ENCODE measurements at places on chromosomes 3 and 15.
A peak's percentile ranks its signal among the peaks of the same experiment; 100 is the strongest.

- no peak for DNase-seq
Observed at GRCh38 chr15:60394689-60395097, 3.1 kb downstream of the ANXA2 start.

DNA sequence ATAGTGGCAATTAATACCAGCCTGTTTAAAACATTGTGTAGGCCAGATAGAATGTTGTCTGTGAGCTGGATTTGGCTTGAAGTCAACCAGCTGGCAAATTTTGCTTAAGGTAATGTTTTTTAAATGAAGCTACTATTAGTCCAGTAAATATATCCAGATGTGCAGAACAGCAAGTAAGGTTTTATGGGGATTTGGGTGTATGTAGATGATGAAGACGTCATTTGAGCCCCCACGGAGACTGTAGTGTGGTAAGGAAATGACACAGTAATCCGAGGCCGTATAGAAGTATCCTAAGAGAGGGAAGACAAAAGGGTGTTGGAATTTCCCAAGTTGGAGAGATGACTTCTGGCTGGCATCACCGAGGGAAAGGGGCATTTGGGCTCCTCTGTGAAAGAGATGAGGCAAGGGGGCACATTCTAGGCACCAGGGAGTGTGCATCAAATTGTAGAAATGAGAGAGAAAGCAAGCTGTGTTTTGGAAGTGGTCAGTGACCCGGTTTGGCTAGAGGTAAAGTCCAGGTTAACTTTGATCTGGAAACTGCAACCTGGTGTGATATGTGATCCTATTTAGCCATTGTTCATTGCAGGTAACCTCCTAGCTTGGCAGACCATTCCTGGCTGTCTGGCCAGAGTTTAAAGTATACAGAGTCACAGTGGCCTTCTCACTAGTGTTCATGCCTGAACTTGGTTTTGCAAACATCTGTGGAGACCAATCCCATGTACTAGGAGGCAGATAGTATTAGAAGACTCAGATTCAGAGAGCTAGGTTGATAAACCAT, 104.2 kb downstream of the ITPR1 start:
- DNase-seq: no peak

DNA sequence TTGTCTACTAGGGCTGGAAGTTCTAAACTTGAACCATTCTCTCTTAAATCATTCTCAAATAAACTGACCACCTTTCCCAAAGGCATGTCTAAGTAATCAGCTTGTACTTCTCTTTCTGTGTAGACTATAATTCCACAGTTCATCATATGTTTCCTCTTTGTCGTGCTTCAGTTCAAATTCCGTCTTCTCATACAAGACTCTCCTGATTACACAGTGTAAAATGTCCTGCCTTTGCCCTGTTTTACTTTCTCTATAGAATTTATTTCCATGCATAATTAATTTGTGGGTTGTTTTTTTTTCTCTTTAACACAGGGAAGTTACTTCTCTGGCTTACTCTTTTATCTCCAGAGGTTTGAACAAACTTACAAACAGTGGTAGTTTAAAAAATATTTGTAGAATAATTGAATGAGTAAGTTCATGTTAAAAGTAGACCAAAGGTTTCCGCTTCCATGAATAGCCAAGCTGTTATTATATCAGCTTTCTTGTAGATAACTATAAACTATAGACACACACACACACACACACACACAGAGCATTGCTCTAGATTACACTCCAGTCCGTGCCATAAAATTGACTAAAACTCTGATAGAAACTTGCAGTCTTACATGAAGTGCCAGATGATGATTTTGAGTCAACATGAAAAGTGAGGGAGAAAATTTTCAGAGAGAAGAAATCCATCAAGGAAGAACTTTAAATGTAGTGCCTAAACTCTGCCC, 119.0 kb downstream of the SUCNR1 start:
- DNase-seq: no peak

DNA sequence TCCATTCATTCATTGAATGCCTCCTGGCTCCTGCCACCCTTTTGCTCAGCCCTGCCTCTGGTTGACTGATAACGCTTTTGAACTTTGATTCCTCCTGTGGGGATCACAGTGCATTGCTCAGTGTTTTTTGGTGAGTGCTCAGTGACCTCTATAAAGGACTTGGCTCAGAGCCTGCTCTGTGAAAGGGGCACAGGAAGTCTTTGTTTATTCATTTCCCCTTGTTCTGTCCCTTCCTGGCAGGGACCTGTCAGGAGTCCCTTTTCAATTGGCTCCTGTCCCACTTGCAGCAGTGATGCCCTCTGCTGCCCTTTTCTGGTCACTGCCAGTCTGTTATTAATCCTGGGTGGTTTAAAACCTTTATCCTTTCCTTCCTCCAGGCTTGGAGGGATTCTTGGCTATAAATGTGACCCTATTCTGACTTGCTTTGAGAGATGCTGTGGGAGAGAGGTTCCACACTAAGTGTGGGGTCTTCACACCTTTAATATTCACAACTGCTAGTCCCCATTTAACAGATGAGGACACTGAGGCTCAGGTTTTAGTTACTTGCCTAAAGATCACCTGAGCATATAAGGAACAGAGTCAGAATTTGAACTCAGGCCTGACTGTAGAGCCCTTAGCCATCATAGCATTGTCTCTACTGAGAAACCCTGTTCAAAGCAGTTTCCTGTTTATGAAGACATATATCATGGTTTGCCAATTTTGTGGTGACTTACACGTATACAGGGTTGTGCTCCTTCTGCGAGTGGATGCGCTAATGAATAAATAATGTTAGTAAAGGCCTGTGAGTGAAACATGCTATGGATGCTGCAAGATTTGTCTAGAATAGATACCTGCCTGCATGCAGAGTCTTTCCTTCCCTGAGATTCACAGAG, 23.2 kb upstream of the TATDN2 start:
- DNase-seq: peak; percentile 23

DNA sequence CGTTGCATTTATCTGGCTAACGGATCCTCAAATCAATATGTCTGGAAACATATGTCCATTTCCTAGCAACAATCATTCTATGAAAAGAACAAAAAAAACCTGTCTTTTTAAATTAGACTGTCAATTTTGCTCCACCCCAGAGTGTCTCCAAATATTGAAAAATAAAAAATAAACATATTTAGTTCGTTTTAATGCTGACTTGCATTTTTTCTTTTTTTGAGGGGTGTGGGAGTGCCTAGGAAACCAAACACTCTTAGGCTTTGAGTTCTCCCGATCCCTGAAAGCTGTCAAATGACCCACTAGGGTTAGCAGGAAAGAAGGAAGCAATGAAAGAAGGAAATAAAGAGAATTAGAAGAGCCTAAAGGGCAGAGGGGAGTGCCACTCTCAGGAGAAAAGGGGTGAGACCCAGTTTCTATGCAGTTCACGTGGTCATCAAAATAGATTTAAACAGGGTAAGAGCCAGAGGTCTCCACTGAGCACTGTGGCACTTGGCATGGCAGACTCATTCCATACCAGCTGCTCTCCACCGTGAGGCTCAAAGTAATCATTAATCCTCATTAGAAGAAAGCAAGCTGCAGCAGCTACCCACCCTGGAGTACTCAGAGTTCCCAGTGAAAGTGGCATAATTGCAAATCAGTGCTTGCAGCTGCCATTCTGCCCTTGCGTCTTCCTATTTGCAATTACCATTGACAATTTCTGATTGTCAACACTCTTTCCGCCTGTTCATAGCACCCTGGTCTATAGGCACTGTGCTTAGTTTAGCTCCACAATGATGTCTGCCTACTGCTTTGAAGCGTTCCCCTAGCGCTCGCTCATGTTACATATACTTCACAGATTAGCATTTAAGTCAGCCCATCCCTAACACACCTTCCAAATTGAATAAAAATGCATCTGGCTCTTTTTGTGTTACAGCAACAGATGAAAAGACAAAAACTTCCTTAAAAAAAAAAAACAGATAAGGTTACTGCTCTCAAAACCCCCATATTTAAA, 32.3 kb downstream of the PDZRN3 start:
- DNase-seq: no peak

DNA sequence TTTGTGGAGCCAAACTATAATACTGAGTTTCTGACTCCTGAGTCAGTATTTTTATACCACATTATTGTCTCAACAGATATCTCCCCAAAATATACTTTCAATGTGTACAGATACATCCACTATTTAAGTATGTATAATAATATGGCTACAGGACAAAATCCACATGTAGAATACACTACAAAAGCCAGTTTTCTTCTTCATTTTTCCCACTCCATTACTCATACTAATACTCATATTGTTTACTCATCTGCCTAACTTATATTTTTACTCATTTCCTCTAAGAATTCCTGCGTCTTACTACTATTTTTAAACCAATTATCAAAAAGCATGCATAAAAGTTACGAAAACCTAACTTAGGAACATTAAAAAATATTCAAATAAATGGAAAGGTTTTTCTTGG, 440.8 kb downstream of the ZNF385D start:
- DNase-seq: no peak

GRCh38 chr3:155500194-155500818, 206.8 kb upstream of the STRIT1 start:
- no peak for DNase-seq

DNA sequence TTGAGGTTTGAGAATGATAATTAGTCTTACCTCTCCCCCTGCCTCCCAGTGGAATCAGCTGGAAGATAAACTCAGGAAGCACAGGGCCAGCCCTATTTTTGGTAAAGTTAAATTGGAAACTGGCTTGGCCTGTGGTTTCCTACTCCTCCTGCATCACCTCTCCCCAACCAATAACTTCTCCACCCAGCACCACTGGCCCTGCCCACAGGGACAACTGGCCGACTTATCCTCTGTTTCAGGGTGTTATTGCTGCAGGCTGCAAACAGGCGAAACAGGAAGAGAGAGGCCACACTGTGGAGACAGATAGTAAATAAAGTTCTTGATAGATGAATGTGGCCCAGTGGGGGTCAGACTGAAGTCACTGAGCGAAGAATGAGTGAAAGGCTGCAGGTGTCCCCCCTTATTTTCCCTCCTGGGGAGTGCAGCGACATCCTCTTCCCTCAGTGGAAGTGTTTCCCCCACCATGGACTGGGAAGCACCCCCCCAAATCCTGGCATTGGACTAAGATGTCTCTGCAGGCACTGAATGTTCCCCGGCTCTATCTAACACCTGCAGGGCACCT, 47.1 kb downstream of the PDIA5 start:
- DNase-seq: no peak

GRCh38 chr15:66123799-66124198, 129.8 kb downstream of the MEGF11 start:
- no peak for DNase-seq

- no peak for DNase-seq
Observed at GRCh38 chr3:100766069-100766468, 56.8 kb downstream of the TFG start.

DNA sequence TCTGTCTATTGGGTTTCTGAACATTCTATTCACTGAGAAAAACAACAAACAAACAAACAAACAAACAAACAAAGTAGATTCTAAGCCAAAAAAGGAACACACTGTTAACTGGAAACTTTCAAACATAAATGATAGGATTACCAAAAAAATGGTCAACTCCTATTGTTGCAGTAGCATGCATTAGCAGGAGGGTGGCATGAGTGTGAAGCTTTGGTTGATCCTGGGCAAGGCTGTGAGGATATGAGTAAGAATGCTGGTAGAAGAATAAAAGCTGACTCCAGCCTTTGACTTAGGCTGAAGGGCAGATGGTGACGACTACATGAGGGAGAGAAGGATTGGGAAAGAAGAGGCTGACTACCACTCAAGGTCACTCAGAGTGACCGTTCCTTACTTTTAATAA, 810.3 kb downstream of the VGLL3 start:
- no peak for DNase-seq

DNA sequence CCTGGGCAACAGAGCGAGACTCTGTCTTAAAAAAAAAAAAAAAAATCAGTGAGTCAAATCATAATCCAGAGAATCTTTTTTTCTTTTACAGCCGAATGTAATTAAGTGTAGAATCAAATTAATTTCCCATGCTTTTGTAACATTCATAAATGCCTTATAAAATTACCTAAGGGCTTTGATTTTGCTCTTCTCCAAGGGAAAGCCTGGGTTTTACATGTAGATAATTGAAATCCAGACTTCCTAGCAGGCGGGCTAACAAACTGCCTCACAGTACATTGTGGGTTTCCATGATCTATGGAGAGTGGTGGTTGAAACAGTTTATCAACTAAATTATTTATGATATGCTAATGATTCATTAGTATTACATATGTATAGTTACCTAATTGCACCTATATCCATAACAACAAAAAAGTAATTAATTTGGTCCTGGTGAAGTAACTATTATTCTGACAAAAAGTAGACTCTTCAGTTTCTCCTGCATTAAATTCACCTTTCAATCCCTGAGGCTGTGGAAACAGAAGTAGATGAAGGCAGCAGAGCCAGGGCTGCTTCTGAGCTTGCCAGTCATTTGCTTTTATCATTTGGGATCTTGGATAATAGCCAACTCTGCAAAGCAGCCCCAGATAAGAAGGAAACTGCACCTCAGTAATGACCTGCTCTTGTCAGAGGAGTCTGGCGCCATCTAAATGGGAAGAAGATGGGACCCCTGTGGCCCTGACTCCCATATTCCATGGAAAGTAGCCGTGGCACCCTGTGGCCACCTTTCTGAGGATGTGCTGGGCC, 9.5 kb downstream of the CCR9 start:
- no peak for DNase-seq

DNA sequence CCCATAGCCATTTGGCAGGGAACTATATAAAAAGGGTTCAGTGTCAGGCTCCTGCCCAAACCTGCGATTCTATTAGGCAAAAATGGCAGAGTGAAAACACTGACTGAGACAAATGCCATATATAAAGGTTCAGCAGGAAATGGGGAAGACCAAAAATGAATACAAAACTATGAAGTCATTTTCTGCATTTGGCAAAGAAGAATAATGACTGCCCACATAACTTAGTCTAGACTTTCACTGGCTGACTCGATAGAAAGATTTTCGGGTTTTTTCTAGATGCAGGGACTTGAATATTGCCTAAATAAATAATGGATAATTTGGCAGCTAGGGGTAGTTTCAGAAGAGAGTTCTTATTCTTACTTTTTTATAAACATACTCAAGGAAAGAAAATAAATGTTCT, 178.0 kb downstream of the TPRG1 start:
- no peak for DNase-seq

GRCh38 chr3:45554006-45554666, 40.4 kb upstream of the LIMD1 start:
- no peak for DNase-seq

DNA sequence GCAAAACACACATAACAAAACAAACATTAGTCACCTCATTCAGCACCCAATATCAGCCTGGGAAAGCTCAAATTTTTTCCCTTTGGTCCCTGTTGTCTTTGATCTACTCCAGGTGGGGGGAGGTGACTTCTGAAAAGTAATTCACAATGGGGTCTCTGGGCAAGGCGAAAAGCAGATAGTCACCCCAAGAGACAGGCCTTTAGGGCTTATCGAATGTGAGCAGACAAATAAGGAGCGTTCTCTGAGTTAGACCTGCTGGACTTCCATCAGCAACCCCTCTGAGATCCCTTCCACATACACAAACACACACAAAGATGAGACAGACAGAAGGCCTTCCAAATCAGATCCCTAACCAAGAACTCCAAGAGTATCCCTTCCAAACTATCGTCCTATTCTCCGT, 171.0 kb upstream of the SMAD3 start:
- no peak for DNase-seq

- DNase-seq: peak; percentile 48
Observed at GRCh38 chr3:169668957-169669741, 5.6 kb upstream of the MECOM start.

All from DMS79 (cell line).